ENCODE measurements at places on chromosomes 3 and 15.
A peak's percentile ranks its signal among the peaks of the same experiment; 100 is the strongest.

- DNase-seq: no peak
Observed at GRCh38 chr3:46542801-46543201, 23.3 kb downstream of the LRRC2 start.

DNA sequence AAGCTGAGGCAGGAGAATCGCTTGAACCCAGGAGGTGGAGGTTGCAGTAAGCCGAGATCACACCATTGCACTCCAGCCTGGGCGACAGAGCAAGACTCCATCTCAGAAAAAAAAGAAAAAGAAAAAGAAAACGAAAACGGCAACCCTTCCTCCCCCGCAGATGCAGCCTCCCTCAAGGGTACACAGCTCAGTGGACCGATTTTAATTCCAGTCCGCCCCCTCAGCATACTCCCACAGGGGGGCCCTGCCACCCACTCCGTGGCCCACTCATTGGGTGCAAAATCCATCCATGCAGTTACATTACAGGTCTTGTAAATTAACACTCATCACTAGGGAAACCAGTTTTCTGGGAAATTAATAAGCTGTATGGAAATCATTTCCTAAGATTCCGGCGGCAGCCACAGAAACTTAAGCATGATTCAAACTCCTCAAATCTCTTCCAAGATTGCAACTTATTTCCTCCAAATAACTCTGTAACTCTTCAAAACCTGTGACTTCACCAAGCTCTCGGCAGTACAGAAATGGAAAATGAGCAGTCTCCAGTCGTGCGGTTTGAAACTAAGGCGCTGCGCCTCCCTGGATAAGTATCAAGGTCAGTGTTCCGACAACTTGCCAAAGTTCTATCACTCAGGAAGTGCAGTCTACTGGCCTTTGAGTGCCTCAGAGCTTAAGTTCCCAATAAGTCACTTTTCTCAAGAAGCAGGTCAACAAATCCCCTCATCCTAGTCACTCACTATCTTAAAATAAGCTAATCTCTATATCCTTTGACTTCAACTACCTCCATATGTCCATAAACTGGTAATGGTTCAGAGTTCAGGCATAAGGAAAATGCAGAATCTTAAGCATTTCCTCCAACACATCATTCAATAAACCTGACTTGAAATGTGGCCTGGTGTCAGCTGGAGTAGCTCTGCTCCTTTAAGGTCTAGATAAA lies 24.7 kb upstream of the KLHL6 start:
- peak; percentile 23 for DNase-seq

GRCh38 chr3:16012086-16012485 lies 162.4 kb upstream of the GALNT15 start:
- DNase-seq: no peak

GRCh38 chr15:40858706-40859105 lies 14.9 kb downstream of the SPINT1 start:
- no peak for DNase-seq

- no peak for DNase-seq
Observed at GRCh38 chr3:171977860-171978259, 61.5 kb upstream of the FNDC3B start.

- peak; percentile 63 for DNase-seq
Observed at GRCh38 chr15:39213385-39213840, 367.5 kb upstream of the THBS1 start.

- no peak for DNase-seq
Observed at GRCh38 chr15:79310612-79310984, 314 bp upstream of the TMED3 start.

DNA sequence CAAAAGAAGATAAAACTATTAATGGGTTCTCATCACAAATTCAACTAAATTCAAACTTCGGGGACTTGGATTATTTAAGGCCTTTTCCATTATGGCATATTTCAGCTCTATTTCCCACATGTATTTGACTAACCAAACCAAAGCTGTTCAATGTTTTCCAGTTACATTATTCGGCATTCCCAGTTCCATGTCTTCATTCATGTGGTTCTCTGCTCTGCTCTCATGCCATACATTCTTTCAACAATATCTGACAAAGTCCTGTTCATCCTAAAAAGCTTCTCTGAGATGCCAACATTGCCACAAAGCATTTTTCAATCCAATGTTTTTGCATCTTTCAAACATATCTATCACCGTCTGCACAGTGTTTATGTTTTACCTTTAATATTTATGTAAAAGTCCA lies 141.4 kb downstream of the GREM1 start:
- no peak for DNase-seq

DNA sequence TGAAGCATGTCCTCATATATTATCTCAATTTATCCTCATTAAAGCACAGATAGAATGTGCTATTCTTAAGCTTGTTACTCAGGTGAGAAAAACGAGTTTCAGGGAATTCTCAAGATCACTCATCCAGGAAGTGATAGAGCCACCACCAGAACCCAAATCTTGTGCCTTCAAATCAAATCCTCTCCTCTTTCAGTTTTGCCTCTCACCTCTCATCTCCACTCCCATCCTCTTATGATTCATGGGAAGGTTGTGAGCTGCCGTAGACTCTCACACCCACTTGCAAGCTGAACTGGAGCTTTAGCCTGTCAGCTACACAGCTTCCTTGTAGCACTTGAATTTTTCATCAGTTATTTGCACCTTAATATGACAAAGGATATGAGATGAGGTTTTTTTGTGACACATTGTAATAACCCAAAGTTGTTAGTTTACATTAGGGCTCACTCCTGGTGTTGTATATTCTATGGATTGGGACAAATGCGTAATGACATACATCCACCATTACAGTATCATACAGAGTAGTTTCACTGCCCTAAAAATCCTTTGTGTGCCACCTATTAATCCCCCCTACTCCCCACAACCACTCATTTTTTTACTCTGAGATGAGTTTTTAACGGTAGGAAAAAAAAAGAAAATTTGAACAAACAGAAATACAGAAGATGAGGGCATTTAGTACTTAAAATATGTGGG lies 25.7 kb downstream of the GPR15 start:
- DNase-seq: no peak

DNA sequence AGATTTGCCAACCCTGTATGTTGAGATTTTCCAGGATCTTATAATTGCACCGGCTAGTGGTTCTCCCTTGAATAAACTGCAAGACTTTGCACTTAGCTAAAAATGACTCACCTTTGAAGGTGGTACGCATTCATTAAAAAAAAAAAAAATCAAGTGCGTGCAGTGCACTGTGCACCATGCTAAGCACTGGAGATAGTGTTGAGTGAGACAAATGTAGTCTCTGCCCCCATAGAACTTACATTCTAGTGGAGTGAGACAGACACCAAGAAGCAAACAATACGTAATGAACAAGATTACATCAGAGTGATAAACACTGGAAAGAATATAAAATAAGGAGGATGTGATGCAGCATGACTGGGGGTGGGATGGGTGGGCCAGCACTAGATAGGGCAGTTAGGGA lies 69.4 kb downstream of the ITPR1 start:
- no peak for DNase-seq

- DNase-seq: peak; percentile 66
Observed at GRCh38 chr15:32641517-32642059, at the start of gene SCG5. SCG5 (plus strand) TSS chr15:32641710; CDS start chr15:32643593, 1,883 bp downstream.

GRCh38 chr3:83033133-83033532 lies 1271.7 kb upstream of the GBE1 start:
- no peak for DNase-seq

DNA sequence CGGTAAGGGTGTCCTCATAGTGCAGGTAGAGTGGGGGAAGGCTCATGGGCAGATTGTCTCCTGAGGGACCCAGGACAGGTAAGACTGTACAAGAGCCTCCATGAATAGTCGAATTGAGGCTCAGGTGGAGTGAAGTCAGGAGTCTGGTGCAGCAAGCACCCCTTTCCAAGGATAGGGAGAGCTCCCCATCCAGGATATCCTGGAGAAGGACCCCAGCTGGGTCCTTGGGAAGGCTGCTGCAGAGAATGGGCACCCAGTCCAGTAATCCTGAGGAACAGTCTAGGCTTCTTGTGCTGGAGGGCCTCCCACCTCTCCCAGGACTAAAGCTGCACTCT lies 592 bp downstream of the DUOXA2 start:
- DNase-seq: no peak

DNA sequence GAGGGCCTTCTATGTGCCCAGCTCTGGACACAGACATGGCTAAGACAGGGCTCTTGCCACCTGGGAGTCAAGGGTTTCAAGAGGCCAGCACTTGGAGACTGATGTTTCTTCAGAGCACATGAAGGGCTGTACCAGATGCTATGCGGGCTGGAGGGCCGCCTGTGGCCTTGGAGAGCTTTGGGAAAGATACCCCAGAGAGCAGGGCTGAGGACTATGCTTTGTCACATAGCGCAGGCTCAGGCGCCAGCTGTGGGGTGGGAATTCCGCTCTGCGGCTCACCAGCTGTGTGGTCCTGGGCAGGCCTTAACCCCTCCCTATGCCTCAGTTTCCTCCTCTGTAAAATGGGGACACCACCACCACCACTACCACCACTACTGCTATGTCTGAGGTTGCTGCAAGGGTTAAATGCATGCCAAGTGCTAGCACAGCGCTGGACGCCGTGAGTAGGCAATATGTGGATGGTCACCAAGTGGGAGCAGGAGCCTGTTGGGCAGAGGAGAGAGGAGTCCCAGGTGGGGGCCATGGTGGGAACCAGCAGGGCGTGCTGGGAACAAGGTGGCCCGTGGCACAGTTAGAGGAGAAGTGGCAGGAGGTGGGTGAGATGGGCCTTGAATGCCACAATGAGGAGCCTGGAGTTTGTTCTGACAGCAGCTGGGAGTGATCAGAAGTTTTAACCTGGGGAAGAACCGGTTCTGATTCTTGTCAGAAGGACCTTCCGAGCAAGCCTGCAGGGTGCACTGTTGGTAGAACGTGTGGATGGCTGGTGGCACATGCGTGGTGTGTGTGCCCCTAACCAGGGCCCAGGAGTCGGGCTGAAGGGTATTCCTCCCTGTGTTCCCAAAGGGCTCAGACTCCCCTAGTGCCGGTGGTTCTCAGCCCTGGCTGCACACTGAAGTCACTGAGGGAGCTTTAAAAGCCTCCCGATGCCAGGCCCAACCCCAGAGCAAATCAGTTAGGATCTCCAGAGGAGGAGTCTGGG lies 41.7 kb downstream of the FEM1B start:
- DNase-seq: no peak

- DNase-seq: no peak
Observed at GRCh38 chr3:30332196-30333021, 274.0 kb upstream of the TGFBR2 start.

DNA sequence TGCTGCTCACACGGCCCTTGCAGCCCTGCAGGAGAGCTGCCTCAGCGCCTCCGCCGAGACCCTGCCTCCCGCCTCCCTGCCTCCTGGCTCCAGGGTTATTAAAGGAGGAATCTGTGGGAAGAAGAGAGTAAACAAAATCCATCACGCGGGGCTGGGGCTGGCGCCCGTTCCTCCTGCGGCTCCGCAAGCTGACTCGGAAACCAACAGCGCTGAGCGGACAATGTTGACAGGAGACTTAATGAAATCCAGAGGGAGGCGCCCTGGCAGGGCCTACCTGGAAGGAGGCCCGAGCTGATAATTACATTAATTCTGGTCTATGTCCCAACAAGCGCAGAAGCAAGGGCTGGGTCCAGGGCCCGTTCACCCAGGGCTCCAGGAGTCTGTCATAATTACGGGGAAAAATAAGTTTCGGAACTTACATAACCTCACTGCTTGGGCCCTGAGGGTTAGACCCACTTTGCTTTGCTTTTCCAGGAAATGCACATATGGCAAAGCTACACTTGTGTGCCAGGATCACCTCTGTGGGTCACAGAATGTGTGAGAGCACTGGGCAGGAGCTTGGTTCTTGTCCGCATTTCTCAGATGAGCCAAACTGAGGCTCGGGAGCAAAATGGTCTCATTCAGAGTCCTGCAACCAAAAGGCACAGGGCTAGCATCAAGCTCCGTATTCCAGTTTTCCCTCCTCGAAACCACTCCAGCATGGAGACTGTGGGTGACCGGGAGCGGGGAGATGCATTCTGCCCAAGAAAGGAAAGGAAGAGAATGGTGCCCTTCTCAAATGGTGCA lies 43.8 kb upstream of the SLC6A6 start:
- peak; percentile 88 for DNase-seq

DNA sequence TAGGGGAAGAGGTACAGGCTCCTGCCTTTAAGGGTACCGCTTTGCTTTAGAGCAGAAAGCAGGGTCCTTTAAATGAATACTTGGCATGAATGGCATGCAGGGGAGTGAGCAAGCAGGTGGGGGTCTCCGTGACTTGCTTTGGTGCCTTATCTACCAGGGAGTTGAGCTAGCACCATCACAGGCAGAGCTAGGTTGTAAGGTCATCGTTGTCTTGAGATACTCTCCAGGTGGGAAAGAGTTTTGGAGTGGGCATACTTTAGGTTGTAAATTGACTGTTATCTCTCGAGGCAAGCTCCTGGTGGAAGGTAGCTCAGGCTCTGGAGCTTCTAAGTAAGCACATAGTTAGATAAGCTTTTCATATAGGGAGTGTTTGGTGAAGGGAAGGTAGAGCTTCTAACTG lies 5.6 kb downstream of the GASK1A start:
- DNase-seq: no peak

DNA sequence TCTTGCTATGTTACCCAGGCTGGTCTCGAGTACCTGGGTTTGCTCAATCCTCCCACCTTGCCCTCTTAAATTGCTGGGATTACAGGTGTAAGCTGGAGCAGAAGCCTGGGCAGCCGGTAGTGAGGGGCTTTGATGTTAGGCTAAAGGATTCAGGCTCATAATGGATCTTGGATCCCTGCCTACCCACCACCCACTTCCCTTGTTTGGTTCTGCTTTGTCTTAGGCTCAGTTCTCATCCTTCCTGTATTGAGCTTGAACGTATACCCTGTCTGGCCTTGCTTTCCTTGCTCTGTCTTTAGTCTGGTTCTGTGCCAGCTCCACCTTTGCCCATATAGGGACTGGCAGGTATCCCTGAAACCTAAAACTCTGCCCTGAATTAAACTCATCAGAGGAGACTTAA lies 1.7 kb downstream of the PPCDC start:
- DNase-seq: no peak

- DNase-seq: no peak
Observed at GRCh38 chr3:172089250-172089649, 49.9 kb downstream of the FNDC3B start.

DNA sequence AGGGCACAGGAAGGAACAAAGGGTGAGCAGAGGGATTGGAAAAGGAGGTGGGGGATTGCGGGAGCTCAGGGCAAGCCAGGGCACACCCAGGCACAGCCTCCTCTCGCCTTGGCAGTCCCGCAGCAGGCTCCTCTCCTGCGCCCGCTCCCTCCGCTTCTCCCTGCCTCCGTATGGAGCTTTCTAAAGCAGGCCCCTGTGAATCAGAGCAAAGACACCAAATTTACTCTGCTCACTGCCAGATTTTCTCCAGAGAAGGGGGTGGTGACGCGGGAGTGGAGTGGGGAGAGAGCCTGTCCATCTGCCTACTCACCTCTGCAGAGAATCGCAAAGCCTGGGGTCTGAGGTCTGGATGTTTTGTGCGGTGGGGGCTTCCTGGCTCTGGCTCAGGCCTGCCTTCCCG lies 20.0 kb downstream of the ATP2B2 start:
- no peak for DNase-seq

Measured in hepatocyte (in vitro differentiated cells).